ENCODE measurements at places on chromosomes 6 and 20.

- no peak for DNase-seq
Measured at GRCh38 chr20:58294497-58295455, 14.7 kb upstream of the RAB22A start.

GRCh38 chr20:10864076-10864672 lies 190.4 kb upstream of the JAG1 start:
- no peak for DNase-seq

- no peak for DNase-seq
Measured at GRCh38 chr6:107647439-107647948, 157.6 kb downstream of the SOBP start.

DNA sequence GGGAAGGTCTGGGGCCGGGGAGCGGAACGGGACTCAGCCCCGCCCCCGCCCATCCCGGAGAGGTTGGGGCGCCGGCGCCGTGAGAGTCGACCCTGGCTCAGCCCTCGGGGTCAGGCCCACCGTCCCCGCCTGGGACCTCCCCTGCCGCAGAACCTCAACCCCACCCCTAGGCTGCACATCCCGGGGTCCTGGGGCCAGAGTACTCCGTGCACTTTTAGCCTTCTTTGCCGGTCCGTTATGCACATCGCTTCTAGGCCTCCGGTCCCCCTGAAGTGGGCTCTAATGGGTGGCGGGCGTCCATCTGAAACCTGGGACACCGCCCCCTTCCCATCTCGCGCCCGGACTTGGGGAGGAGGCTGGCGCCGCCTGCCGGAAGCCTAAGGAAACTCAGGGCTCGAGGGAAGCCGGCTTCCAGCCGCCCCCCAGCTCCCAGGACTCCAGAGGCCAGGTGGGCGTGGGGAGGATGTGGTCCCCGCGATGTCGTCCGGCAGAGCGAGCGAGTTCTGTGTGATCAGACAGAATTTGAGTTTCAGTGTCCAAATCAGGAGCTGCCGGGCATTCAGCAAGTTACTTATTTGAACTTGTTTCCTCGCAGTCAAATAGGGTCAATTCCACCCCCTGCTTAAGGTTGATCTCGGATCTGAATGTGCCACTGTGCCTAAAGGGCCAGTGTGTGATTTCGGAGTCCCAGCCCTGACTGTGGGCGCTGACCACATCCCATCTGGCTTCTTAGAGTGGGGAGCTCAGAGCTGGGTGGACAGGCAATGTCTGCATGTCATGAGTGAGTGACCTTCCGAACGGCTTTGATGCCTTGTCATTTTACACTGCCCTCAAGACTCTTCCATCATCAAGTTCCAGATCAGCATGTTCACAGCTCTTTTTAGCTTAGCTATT lies 47.6 kb downstream of the CPXM1 start:
- no peak for DNase-seq

- no peak for DNase-seq
Measured at GRCh38 chr20:33281550-33282146, 1.4 kb upstream of the BPIFB1 start.

DNA sequence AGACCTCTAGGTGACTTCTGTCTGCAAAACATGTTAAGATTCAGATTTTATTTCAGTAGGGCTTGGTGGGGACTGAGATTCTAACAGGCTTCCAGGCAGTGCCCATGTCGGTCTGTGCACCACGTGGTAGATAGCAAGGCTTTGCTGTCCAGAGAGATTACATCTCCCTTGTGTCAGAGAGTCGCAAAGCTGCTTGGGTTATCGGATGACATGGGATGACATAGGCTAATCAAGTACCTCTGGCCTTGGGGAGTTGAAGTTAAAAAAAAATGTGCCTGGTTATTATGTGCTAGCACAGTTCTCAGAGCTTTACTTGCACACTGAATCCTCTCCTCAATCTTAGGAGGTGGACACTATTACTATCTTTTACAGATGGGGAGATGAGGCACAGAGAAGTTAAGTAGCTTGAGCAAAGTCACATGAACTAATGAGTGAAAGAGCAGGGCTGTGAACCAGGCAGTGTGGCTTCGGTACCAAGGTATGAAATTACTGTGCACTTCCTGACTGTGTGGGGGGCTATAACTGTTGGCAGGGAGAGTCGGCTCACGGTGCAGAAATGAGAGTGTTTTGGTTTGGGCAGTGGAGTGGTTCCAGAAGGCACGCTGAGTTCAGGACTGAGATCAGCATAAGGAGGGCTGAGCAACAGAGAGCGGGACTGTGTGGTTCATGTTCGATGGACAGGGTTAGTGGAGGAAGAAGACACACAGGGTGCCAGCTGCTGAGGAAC lies 41.1 kb downstream of the FARS2 start:
- no peak for DNase-seq

DNA sequence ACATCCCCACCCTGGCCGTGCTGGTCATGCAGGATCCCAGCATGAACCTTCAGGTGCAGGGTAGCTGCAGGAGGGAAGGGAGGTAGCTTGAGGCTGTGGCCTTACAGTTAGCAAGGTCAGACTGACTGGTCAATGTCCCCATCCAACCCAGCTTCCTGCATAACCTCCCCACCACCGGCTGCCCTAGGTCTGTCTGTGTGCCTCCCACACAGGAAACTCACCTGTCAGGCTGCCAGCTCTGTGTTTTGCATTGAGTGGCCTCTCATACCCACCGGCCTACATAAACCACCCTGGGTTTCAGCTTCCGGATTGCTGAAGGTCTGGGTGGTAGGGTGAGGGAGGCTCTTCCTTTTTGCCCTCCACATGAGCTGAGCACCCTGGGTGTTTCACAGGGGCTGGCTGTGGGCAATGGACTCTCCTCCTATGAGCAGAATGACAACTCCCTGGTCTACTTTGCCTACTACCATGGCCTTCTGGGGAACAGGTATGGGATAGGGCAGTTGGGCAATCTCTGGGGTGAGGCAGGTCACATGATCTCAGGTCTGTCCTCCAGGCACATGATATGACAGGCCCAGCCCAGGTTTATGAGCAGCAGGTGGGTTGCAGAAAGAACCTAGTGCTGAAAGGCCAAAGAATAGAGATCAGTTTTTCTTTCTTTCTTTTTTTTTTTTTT lies 1.8 kb downstream of the CTSA start:
- DNase-seq: no peak

GRCh38 chr6:43804550-43805223 lies 34.7 kb downstream of the VEGFA start:
- no peak for DNase-seq

DNA sequence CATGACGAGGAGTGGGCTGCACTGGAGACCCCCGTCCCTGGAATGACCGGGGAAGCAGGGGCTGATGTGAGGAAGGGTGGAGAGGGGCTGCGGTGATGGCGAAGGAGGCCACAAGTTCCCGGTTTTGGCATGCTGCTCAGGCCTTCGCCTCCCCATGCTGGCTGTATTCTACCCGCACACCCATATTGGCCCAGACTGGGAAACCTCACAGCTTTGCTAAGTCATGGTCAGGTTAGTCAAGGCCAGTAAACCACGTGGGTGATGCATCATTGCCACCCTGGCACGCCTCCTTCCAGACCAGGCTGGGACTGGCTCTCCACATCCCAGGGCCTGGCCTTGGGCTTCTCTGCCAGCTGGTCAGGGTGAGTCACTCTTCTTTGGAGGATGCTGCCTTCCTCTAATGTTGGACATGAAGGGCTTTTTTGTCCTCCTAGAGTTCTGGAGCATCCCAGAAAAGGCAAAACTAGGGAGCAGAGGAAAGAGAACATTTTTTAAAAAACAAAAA lies 53.8 kb downstream of the PCNA start:
- no peak for DNase-seq

GRCh38 chr6:15980801-15981200 lies 148.1 kb upstream of the MYLIP start:
- DNase-seq: no peak

DNA sequence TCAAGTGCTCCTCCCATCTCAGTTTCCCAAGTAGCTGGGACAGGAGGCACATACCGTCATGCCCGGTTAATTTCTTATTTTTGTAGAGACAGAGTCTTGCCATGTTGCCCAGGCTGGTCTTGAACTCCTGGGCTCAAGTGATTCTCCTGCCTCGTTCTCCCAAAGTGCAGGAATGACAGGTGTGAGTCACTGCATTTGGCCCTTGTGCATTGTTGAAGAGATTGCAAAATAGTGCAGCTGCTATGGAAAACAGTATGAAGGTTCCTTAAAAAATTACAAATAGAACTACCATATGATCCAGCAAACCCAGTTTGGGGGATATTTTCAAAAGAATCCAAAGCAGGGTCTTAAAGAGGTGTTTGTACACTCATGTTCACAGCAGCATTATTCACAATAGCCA lies 69.1 kb downstream of the GJA10 start:
- DNase-seq: no peak

DNA sequence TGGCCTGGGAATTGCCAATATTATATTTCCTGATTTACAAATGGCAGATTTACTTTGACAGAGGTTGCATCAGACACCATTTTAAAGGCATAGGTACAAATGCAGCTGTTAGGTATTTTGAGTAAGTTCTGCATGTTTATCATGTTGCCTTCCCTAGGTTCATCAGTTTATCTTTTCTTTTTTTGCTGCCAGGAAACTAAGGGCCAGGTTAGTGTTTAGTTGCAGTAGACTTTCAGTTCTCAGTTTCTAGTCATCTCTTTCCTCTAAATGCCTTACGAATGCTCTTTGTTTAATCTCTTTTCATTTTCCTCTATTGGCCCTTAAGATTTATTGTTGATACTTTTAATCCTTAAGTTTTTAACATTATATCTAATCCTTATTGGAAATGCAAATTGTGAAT lies 129.9 kb downstream of the SMAP1 start:
- DNase-seq: no peak

GRCh38 chr6:150482883-150483409 lies 114.1 kb downstream of the IYD start:
- no peak for DNase-seq

DNA sequence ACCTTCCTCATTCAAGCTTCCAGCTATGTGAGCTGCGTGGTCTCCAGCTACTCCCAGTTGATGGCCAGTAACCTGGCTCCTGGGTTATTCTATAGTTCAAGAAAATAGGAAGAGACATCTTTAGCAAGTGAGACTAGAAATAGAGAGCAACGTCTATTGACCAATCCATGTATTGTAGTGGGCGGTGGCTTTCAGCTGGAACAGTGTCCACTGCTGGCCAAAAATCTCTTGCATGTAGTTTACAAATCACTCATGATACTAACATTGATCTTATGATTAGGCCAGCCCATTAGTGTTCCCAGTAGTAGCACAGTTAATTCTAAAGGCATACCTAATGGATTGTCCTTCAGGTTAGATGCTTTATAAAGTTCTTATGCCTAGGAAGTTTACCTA lies 58.9 kb upstream of the SCP2D1 start:
- DNase-seq: no peak

- no peak for DNase-seq
Measured at GRCh38 chr6:28134015-28134414, 7.7 kb upstream of the ZKSCAN8 start.

All from activated CD8-positive, alpha-beta memory T cell treated with anti-CD3 and anti-CD28 coated beads for 4 hours (primary cell).